ENCODE measurements at places on chromosomes 16 and 17. TPM values are rescaled to one million over a fixed set of nuclear protein-coding genes. Genes with fewer than 3 reads are reported as not detected.

- DNase-seq = no peak
- H3K36me3 ChIP-seq = no peaks in the 10 kb centered on the region
- H3K4me3 ChIP-seq = no peak overlapping the region
- H3K27me3 ChIP-seq = no peaks in the 10 kb centered on the region
- H3K27ac ChIP-seq = no peak overlapping the region
Observed at GRCh38 chr17:17402558-17402957, 74.2 kb upstream of the MED9 start.

- no peak overlapping the region for H3K27ac ChIP-seq
- H3K36me3 ChIP-seq = no peaks in the 10 kb centered on the region
- no peak overlapping the region for H3K4me3 ChIP-seq
Observed at GRCh38 chr16:78407191-78407590, 307.7 kb downstream of the WWOX start.

- H3K27me3 ChIP-seq = no peaks in the 10 kb centered on the region
- no peaks in the 10 kb centered on the region for H3K4me1 ChIP-seq
- no peak overlapping the region for H3K27ac ChIP-seq
- DNase-seq = no peak
- peaks cover 39% of the 10 kb centered on the region for H3K36me3 ChIP-seq
- H3K4me3 ChIP-seq = no peak overlapping the region
Observed at GRCh38 chr16:19666477-19666876, 51.5 kb downstream of the KNOP1 start.

DNA sequence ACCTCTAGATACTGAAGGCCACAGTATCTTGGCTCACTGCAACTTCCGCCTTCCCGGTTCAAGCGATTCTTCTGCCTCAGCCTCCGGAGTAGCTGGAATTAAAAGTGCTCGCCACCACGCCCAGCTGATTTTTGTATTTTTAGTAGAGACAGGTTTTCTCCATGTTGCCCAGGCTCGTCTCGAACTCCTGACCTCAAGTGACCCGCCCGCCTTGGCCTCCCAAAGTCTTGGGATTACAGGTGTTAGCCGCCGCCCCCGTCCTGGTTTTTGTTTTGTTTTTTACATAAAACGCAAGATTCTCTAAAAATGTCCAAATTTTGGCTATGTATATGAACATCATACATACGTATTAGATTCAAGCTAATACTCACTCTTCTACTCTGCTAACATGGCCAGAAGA is 2.0 kb upstream of the GGNBP2 start:
- H3K4me3 ChIP-seq = no peak overlapping the region
- H3K27me3 ChIP-seq = no peaks in the 10 kb centered on the region
- H3K4me1 ChIP-seq = peaks cover 16% of the 10 kb centered on the region
- H3K36me3 ChIP-seq = peaks cover 5% of the 10 kb centered on the region

DNA sequence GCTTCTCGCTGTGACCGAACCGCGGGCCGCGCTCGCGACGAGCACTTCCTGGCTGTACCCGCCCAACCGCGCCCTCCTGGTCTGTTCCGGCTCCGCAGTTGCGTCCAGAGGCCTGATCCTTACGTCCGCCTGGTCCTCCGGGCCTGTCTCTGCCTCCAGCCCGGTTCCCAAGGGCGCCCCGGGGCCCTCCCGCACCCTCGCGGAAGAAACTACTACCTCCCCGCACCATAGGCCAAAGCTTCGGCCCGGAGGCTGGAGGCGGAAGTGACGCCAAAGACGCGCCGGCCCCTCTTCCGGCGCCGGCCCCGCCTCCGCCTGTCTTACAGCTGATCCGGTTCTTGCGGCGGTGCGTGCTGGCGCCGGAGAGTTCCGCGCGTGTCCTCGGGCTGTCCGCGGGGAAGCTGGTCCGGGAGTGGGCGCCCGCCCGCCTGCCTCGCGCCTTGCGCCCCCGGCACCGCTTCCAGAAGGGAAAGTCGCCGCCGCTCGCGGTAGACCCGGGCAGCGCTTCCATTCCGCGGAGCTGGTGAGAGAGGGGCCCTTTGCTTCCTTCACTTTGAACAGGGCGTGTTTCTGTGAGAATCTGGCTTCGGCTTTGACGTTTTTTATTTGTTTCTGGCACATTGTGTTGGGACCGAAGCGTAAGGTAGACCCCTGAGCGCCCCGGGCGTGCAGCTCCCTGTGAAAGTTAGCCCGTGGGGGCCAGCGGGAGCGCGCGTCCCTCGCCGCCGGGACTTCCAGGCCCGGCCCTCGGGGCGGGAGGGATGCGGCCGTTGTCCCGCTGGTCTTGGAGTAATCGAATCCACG is at the start of gene ZNF778:
ZNF778 (plus strand) TSS at position 316 of the 804 bp plus-strand sequence. CDS start 3,425 bp downstream, outside the sequence.
- H3K4me1 ChIP-seq = peaks cover 21% of the 10 kb centered on the region
- peak within 1 kb of the TSS; percentile 75 for H3K4me3 ChIP-seq
- H3K27ac ChIP-seq = peak within 1 kb of the TSS; percentile 91
- DNase-seq = peak; percentile 21
- no peaks in the 10 kb centered on the region for H3K27me3 ChIP-seq
- H3K36me3 ChIP-seq = peaks cover 15% of the 10 kb centered on the region

DNA sequence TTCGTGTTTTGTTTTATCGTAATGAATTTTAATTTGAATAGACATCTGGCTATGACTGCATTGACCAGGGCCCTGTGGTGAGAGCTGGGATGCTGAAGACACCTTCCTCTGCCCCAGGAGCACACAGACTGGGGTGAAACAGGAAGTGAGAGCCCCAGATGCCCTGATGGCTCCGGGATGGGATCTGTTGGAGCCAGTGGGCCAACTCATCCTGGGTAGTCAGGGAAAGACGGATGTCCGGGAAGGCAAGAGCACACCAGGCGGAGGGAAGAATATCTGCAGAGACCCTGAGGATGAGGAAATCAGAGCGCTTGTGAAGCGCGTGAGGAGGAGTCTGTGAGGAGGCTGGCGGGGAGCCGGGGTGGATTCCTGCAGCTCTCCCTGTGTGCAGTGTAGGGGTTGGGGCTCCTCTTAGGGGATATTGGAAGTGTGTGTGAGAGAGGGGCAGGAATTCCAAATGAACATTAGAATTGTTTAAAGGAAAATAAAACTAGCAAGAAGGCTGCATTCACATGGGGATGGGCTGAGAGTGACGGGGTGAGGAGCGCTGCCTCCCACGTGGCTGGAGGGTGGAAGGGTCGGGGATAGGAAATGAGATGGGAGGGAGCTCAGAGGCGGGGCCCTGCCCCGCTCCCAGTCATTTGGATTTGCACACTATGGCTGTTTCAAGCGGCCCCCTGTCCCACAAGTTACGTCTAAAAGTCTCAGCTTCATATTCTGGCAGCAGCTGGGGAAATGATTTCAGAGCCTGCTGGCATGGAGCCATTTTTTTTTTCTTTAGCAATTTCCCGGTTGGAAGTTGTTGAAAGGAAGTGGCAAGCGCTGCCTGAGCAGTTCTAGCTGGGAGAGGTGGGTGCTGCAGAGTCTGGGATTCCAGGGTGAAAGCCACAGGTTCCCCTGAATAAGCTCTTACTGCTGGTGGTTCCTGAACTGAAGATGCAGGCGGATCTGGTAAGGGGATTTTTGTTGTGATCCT is 71.2 kb upstream of the LGALS9 start:
- H3K36me3 ChIP-seq = no peaks in the 10 kb centered on the region
- H3K27me3 ChIP-seq = no peaks in the 10 kb centered on the region

GRCh38 chr17:63381101-63381729 is 64.9 kb downstream of the CYB561 start:
- no peak for DNase-seq
- H3K27ac ChIP-seq = no peak overlapping the region
- no peak overlapping the region for H3K4me3 ChIP-seq
- H3K27me3 ChIP-seq = no peaks in the 10 kb centered on the region

- peak overlapping the region; percentile 59 for H3K4me3 ChIP-seq
- no peaks in the 10 kb centered on the region for H3K36me3 ChIP-seq
- no peaks in the 10 kb centered on the region for H3K27me3 ChIP-seq
- peak overlapping the region; percentile 98 for H3K27ac ChIP-seq
Observed at GRCh38 chr17:77319211-77320043, 178.7 kb downstream of the SEC14L1 start.

- H3K36me3 ChIP-seq = peaks cover 7% of the 10 kb centered on the region
- DNase-seq = no peak
- no peak overlapping the region for H3K4me3 ChIP-seq
- peak overlapping the region; percentile 65 for H3K27ac ChIP-seq
- H3K27me3 ChIP-seq = no peaks in the 10 kb centered on the region
Observed at GRCh38 chr17:17125136-17126084, 80.7 kb downstream of the PLD6 start.

DNA sequence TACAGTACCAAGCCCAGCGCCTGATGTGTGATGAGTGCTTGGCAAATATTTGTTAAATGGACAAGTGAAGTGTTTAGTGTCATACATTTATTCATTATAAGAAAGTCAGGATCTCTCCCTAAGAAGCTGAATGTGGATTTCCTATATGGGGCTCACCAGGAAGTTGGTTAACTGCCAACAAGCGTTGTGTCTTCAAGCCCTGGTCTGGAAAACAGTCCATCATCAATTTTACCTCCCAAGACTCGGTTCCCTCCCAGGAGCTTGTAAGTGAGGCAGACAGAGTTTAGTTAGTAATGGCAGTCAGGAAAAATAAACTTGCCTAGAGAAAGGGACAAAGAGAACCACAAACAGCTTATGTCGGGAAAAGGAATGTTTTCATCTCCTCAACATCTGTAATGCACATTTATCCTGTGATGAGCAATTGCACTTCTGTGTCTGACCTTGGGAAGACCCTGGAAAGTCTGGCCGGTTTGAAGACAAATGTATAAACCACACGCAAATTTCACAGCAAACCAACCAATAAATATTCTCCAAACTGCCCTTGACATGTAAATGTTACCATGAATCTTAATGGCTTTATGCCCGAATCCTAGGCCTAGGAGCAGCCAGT is 28.3 kb downstream of the C16orf95 start:
- no peaks in the 10 kb centered on the region for H3K4me1 ChIP-seq
- H3K27me3 ChIP-seq = no peaks in the 10 kb centered on the region
- no peak overlapping the region for H3K4me3 ChIP-seq
- DNase-seq = no peak
- no peaks in the 10 kb centered on the region for H3K36me3 ChIP-seq
- H3K27ac ChIP-seq = no peak overlapping the region

DNA sequence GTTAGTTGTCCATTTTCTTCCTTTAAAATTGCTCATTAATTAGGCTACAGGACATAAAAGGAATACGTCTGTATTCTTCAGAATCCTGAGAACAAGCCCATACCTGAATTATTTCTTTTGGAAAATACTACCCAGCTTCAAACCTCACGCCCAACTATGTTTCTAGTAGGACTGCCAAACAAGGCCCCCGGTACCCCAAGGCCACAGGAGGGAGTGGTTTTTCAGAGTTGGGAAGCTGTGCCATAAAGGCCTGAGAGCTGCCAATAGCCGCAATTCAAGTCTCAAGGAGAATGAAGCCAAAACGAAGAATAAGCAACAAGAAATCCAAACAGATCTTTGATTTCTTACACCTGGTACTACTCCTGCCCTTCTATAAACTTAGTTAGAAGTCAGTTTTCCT is 48.3 kb downstream of the UBE2G1 start:
- no peaks in the 10 kb centered on the region for H3K27me3 ChIP-seq
- H3K27ac ChIP-seq = no peak overlapping the region
- DNase-seq = no peak
- H3K4me1 ChIP-seq = peaks cover 10% of the 10 kb centered on the region
- no peak overlapping the region for H3K4me3 ChIP-seq

GRCh38 chr17:42441371-42442195 is 17.1 kb upstream of the ATP6V0A1 start:
- DNase-seq = no peak
- no peaks in the 10 kb centered on the region for H3K36me3 ChIP-seq
- H3K4me3 ChIP-seq = no peak overlapping the region
- no peak overlapping the region for H3K27ac ChIP-seq
- H3K4me1 ChIP-seq = no peaks in the 10 kb centered on the region
- H3K27me3 ChIP-seq = no peaks in the 10 kb centered on the region

DNA sequence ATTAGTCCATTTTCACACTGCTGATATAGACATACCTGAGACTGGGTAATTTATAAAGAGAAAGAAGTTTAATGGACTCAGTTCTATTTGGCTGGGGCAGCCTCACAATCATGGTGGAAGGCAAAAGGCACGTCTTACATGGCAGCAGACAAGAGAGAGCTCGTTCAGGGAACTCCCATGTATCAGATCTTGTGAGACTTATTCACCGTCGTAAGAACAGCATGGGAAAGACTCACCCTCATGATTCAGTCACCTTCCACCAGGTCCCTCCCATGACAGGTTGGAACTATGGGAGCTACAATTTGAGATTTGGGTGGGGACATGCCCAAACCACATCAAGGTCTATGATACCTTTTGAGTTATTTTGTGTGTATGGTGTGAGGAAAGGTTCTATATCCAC is 66.9 kb downstream of the METRNL start:
- H3K27ac ChIP-seq = no peak overlapping the region
- no peak overlapping the region for H3K4me3 ChIP-seq
- DNase-seq = no peak
- no peaks in the 10 kb centered on the region for H3K36me3 ChIP-seq

DNA sequence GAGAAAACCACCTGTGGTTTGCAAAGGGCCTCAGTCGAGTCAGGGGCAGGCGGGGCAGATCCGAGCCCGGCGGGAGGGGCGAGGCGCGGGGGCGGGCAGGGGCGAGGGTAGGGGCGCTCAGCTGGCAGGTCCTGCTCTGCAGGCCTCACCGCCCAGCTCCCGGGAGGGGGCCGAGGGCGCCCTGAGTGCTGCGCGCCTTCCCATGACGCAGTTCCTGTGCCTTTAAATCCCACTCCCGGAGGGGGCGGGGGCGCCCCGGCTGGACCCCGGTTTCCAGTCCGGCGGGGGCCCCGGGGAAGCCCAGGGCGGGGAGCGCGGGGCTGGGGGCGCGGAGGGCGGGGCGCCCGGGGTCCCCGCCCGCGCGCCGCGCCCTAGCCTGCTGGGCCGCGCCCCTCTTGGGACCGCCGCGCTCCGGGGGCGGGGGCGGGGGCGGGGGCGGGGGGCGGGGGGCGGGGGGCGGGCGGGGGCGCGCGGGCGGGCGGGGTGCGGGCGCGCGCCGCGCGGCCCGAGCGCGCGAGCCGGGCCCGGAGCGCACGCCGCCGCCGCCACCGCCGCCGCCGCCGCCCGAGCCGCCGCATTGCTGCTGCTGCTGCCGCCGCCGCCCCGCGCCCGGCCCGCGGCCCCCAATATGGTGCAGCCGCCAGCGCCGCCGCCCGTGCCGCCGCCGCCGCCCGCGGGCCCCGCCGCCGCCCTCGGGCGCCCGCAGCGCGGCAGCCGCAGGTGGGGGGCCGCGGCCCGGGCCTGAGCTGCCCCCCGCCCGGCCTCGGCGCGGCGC is at the start of gene JPH3:
JPH3 (plus strand) TSS at position 508 of the 775 bp plus-strand sequence. CDS start 639 bp downstream, outside the sequence.
- H3K36me3 ChIP-seq = no peaks in the 10 kb centered on the region
- H3K4me3 ChIP-seq = peak within 1 kb of the TSS; percentile 54
- no peak within 1 kb of the TSS for H3K27ac ChIP-seq
- no peaks in the 10 kb centered on the region for H3K4me1 ChIP-seq
- peaks cover 22% of the 10 kb centered on the region for H3K27me3 ChIP-seq
- DNase-seq = no peak

GRCh38 chr16:51166091-51166490 is 15.0 kb upstream of the SALL1 start:
- no peak for DNase-seq
- H3K4me3 ChIP-seq = no peak overlapping the region
- H3K4me1 ChIP-seq = no peaks in the 10 kb centered on the region

GRCh38 chr17:63956296-63956920 is 16.3 kb downstream of the SCN4A start:
- no peaks in the 10 kb centered on the region for H3K4me1 ChIP-seq
- no peak overlapping the region for H3K27ac ChIP-seq
- H3K27me3 ChIP-seq = no peaks in the 10 kb centered on the region
- no peaks in the 10 kb centered on the region for H3K36me3 ChIP-seq
- DNase-seq = no peak

- H3K4me1 ChIP-seq = no peaks in the 10 kb centered on the region
- DNase-seq = no peak
- no peak overlapping the region for H3K4me3 ChIP-seq
- H3K27ac ChIP-seq = no peak overlapping the region
- H3K27me3 ChIP-seq = no peaks in the 10 kb centered on the region
Observed at GRCh38 chr17:51275381-51275780, 15.0 kb downstream of the UTP18 start.

Gene TBC1D3C
- total RNA-seq = not detected

Gene TPSG1
- not detected for total RNA-seq

Gene ABCC11
- not detected for total RNA-seq

Gene YBX2
- not detected for total RNA-seq

Gene DHRS7C
- total RNA-seq = not detected

Data from ascending aorta (tissue), 2 donors.